ENCODE measurements at places on chromosomes 3 and 15.

GRCh38 chr3:43175541-43175940, 69.7 kb upstream of the POMGNT2 start:
- H3K4me1 ChIP-seq: peaks cover 6% of the 10 kb centered on the region
- no peak overlapping the region for H3K27ac ChIP-seq
- H3K4me3 ChIP-seq: no peak overlapping the region
- no peaks in the 10 kb centered on the region for H3K27me3 ChIP-seq
- H3K36me3 ChIP-seq: no peaks in the 10 kb centered on the region

GRCh38 chr3:187481426-187481825, 113.2 kb downstream of the RTP4 start:
- no peaks in the 10 kb centered on the region for H3K36me3 ChIP-seq
- no peak overlapping the region for H3K4me3 ChIP-seq

DNA sequence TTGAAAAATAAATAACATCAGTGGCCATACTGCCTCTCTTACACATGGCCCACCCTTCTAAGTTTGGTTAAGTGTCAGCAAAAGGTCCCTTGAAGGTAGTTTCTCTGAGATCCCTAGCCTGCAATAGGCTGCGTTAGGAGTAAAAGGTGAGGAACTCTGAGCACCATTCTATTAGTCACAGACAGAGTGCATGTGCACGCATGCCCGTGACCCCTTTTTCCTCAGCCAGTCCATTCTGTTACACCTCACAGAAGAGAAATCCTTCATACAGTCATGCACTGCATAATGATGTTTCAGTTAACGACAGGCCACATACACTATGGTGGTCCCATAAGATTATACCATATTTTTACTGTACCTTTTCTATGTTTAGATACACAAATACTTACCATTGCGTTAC, 12.5 kb downstream of the RCCD1 start:
- DNase-seq: no peak
- H3K4me3 ChIP-seq: no peak overlapping the region
- H3K27ac ChIP-seq: no peak overlapping the region
- no peaks in the 10 kb centered on the region for H3K4me1 ChIP-seq

GRCh38 chr3:69031635-69032034, 18.2 kb upstream of the EOGT start:
- H3K27me3 ChIP-seq: no peaks in the 10 kb centered on the region
- no peak overlapping the region for H3K27ac ChIP-seq
- DNase-seq: no peak
- H3K4me3 ChIP-seq: no peak overlapping the region

DNA sequence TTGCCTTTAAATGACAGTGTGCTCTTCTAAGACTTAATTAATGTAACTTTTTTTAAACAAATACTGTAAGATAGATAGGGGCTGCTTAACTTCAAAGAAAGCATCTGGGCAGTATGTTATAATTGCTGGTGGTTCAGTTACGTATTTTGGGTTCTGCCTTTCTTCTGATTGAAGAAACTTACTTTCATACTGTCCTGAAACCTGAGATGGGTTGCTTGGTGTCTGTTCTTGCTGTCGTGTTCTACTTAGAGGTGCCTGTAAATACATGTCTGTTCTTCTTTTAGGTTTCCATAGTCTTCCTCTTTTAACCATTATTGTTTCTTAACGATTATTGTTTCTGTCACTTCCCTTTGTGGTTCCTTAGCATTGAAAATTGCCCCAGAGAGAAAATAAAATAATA, 297.7 kb upstream of the CHRM5 start:
- H3K36me3 ChIP-seq: no peaks in the 10 kb centered on the region
- H3K4me1 ChIP-seq: no peaks in the 10 kb centered on the region
- H3K4me3 ChIP-seq: no peak overlapping the region
- DNase-seq: no peak
- H3K27ac ChIP-seq: no peak overlapping the region

DNA sequence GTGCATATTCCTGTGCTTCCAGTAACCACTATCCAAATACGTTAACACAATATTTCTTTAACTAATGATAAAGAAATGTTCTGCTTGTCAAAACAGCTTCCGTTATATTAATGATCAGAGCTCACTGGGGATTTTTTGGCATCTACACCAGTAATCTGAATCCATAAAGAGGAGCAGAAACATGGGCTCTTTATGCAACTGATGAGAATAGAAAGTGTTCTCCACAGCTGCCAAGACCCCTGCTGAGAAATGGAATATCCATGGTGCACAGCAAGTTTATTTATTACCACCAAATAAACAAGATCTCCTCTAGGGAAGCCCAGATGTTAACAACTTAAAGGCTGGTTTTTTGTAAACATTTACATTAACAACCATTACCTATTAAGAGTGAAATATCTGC, 54.5 kb downstream of the ALDH1A2 start:
- no peak overlapping the region for H3K4me3 ChIP-seq
- H3K27ac ChIP-seq: no peak overlapping the region
- DNase-seq: no peak
- H3K27me3 ChIP-seq: peaks cover 15% of the 10 kb centered on the region
- no peaks in the 10 kb centered on the region for H3K36me3 ChIP-seq
- no peaks in the 10 kb centered on the region for H3K4me1 ChIP-seq

DNA sequence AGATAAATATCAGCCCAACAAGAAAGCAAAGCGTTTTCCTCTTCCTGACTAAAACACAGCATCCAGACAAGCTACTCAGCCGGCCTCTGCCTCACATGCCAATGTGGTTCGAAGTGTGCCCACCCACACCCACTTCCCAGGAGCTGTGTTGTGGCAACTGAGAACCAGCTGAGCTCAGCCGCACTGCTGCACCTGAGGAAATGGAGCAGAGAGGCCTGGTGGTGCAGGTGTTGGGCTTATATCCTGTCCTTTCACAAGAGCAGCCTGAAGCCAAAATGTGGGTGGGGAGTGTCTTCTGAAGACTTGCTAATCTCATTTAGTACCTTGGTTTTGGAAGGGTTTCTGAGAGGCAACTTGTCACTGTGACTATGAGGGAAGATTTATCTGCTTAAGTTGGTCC, 23.0 kb upstream of the RETNLB start:
- no peak for DNase-seq
- H3K27ac ChIP-seq: no peak overlapping the region
- H3K4me1 ChIP-seq: no peaks in the 10 kb centered on the region
- no peak overlapping the region for H3K4me3 ChIP-seq
- H3K27me3 ChIP-seq: no peaks in the 10 kb centered on the region

GRCh38 chr15:88331291-88331690, 74.8 kb upstream of the NTRK3 start:
- no peak overlapping the region for H3K27ac ChIP-seq
- no peaks in the 10 kb centered on the region for H3K27me3 ChIP-seq
- H3K36me3 ChIP-seq: no peaks in the 10 kb centered on the region
- no peak overlapping the region for H3K4me3 ChIP-seq
- DNase-seq: no peak

GRCh38 chr15:63905558-63906265, 72.0 kb upstream of the HERC1 start:
- H3K4me1 ChIP-seq: peaks cover 19% of the 10 kb centered on the region
- H3K27me3 ChIP-seq: peaks cover 3% of the 10 kb centered on the region
- no peak for DNase-seq

- peaks cover 20% of the 10 kb centered on the region for H3K4me1 ChIP-seq
- H3K36me3 ChIP-seq: no peaks in the 10 kb centered on the region
- H3K27me3 ChIP-seq: no peaks in the 10 kb centered on the region
- H3K27ac ChIP-seq: peak overlapping the region; percentile 90
These were observed 325.5 kb downstream of the SATB1 start for GRCh38 chr3:18099611-18100010.

DNA sequence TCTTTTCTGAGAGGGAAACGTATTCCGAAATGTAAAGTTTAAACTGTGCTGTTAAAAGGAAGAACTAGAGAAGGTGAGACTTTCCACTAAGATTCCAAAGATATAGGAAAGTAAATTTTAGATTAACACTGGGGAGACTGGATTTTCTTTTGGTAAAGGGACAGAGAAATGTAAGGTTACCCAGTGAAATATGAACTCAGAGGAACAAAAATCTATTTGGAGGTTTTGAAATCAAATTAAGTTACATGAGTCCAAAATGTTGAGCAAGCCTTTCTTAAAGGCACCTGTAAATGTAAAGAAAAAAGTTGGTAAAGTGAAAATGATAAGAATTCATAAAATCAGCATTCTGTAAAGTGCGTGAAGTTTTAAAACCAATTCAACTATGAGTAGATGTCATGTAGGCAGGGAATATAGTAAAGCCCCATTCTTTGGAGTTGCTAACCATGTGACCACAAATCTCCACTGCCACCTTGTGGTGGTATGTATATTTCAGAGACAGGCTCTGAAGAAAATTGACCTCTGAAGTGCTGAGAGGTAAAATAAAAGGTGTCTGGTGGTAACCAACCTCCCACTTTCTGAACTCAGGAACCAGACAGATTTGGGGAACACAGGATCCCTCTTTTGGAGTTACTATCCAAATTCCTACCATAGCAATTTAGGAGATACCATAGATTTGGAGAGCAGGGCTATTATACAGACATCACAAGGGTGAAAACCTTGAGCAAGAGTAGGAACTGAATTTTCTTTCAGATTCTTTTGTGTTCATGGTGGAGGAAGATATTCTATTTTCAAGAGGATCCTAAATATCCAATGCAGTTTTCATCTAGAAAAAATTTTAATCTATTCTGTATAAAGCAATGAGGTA, 215.3 kb downstream of the ROBO2 start:
- no peaks in the 10 kb centered on the region for H3K36me3 ChIP-seq
- H3K27ac ChIP-seq: no peak overlapping the region
- no peak overlapping the region for H3K4me3 ChIP-seq
- H3K27me3 ChIP-seq: no peaks in the 10 kb centered on the region

DNA sequence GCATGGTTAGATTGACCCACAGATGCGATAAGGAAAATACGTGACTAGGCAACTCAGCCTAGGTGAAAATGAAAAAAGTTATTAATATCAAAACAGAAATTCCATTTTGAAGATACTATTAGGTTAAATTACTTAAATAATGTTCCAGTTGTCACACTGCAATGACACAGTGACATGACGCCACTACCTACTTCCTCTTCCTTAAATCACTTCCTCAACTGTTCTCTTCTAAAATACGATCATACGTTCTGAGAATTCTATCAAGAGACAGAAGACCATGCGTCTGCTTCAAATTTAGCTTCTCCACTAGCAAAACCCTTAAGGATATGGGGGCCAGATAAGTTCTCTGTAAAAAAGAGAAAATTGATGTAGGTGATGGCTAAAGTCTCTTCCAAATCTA, 18.2 kb downstream of the CMTM6 start:
- H3K4me1 ChIP-seq: no peaks in the 10 kb centered on the region
- no peak overlapping the region for H3K4me3 ChIP-seq
- peaks cover 17% of the 10 kb centered on the region for H3K36me3 ChIP-seq
- no peak for DNase-seq
- H3K27ac ChIP-seq: no peak overlapping the region

DNA sequence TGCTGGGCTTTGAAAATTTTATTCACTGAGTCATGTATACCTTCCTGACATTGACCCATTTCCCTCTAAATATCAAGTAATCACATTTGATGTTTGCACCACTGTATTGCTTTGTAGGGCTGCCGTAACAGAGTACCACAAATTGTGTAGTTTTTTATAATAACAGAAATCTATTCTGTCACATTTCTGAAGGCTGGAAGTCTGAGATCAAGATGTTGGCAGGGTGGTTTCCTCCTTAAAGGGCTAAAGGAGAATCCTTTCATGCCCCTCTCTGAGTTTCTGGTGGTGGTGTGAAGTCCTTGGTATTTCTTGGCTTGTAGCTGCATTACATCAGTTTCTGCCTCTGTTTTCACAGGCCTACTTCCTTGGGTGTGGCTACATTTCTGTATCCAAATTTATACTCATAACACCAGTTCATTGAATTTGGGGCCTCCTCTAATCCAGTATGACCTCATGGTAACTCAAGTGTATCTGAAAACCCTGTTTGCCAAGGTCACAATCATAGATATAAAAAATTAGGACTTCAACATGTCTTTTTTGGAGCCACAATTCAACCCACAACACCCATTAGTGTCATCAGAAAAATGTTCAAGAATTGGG, 29.1 kb upstream of the ST6GAL1 start:
- H3K27me3 ChIP-seq: peaks cover 2% of the 10 kb centered on the region
- H3K27ac ChIP-seq: no peak overlapping the region
- no peaks in the 10 kb centered on the region for H3K36me3 ChIP-seq
- no peak overlapping the region for H3K4me3 ChIP-seq

DNA sequence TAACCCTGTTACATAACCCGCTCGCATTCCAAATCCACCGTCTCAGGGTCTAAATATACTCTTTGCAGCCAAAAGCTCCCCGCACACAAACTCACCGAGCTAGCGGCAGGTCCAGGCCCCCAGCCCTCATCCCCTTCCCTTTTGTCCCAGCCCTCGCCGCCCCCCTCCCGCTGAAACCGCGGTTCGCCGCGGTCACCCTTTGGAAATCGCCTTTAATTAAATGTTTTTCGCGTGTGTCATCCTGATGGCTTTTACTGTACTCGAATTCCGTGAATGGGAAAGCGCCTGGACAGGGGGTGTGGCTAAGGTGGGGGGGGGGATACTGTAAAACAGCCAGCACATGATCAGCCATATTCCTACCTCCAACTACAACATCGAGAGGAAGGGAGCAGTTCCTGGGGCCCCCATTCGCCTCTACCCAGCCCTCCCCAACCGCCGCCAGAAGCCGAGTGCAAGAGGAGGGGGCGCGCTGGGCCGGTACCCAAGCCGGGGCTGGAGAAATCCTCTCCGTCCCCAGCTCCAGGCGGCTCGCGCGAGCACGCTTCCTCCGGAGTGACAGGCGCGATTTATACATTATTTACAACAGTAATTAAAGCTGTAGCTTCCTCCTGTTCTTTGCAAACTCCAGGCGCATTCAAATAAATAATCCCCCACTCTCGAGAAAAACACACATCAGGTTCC, 1.7 kb downstream of the RORA start:
- peaks cover 4% of the 10 kb centered on the region for H3K4me1 ChIP-seq
- peak overlapping the region; percentile 77 for H3K4me3 ChIP-seq
- H3K36me3 ChIP-seq: no peaks in the 10 kb centered on the region
- H3K27me3 ChIP-seq: peaks cover 26% of the 10 kb centered on the region
- no peak overlapping the region for H3K27ac ChIP-seq

DNA sequence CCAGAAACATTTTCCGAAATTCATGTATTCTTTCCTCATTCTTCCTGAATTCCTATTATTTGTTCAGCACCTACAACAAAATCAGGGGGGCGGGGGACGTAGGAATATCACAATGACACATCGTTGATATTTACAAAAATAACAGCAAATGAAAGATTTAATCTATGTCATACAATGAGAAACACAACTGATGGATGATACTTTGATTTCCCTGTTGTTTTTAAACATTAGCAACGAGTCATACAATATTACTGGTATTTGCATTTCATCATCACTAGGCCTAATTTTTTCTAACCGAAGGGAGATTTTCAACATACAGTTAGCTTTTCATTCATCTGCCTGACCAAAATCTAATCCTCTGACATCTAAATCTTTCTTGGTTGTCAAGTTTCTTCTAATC, 45.3 kb upstream of the INO80 start:
- no peaks in the 10 kb centered on the region for H3K27me3 ChIP-seq
- no peaks in the 10 kb centered on the region for H3K36me3 ChIP-seq
- H3K4me1 ChIP-seq: peaks cover 4% of the 10 kb centered on the region
- DNase-seq: peak; percentile 42
- no peak overlapping the region for H3K4me3 ChIP-seq

GRCh38 chr3:189260556-189261493, 89.1 kb downstream of the TPRG1 start:
- H3K36me3 ChIP-seq: no peaks in the 10 kb centered on the region
- H3K4me1 ChIP-seq: no peaks in the 10 kb centered on the region
- no peaks in the 10 kb centered on the region for H3K27me3 ChIP-seq
- no peak overlapping the region for H3K4me3 ChIP-seq
- peak; percentile 24 for DNase-seq
- H3K27ac ChIP-seq: no peak overlapping the region

- H3K4me3 ChIP-seq: no peak overlapping the region
- peaks cover 10% of the 10 kb centered on the region for H3K27me3 ChIP-seq
- no peak overlapping the region for H3K27ac ChIP-seq
- H3K36me3 ChIP-seq: no peaks in the 10 kb centered on the region
- peak; percentile 15 for DNase-seq
- no peaks in the 10 kb centered on the region for H3K4me1 ChIP-seq
These were observed 16.4 kb downstream of the HDC start for GRCh38 chr15:50248994-50249582.
